ENCODE measurements at places on chromosomes 11 and 22.

DNA sequence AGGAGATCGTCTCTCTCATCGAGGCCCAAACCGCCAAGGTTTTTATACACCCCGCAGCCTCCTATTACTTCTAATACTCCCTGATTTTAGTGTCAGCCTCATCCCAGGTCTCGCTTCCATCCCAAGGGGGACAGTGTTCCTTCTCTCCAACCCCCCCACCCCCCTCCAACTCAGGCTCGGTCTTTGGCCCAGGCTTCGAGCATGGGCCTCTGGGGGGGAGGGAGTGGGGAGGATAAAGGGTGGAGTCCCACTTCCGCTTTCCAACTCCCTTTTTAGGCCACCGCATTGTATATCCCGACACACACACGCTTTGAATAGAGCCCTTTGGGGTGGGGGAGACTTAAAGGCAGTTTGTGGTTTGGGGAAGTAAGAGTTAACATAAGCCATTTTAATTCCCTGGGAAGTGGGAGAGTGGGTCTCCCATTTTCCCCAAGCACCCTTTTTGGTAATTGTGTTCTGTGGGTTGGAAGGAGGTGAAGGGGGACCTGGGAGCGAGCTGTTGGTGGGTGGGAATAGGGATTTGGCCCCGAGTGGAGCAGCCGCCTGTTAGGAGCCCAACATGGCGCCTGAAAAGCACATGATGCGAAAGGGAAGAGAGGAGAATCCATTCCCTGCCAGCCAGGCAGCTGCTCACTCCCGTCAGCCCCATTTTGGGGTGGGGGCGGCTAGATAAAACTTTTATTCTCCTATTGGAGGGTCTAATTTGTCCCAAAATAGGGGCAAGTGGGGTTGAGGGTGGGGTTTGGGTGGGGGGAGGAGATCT lies 844 bp downstream of the PCF11 start:
- DNase-seq, result peak; percentile 81

GRCh38 chr11:29435421-29435820 lies 581.4 kb downstream of the KCNA4 start:
- no peak for DNase-seq

GRCh38 chr11:69700278-69701140 lies 3.3 kb downstream of the FGF19 start:
- peak; percentile 82 for DNase-seq

- DNase-seq, result no peak
These were observed 114.1 kb upstream of the CLPB start for GRCh38 chr11:72548463-72548862.

- DNase-seq, result no peak
These were observed 10.3 kb downstream of the MRGPRF start for GRCh38 chr11:69002570-69003231.

- DNase-seq, result no peak
These were observed 6.6 kb downstream of the LIMK2 start for GRCh38 chr22:31218565-31219262.

- no peak for DNase-seq
These were observed 209.7 kb upstream of the ARHGAP20 start for GRCh38 chr11:110921742-110922521.

- DNase-seq, result no peak
These were observed 43.3 kb upstream of the ANO1 start for GRCh38 chr11:70034740-70035365.

GRCh38 chr11:66951927-66952337 lies 6.3 kb downstream of the PC start:
- DNase-seq, result no peak

- DNase-seq, result no peak
These were observed 22.2 kb downstream of the CLDN5 start for GRCh38 chr22:19501897-19502447.

Data from hindlimb muscle (tissue), 1 donor.